ENCODE measurements at places on chromosomes 4 and X.

GRCh38 chrX:153444333-153445011 is 1.4 kb downstream of the TREX2 start:
- DNase-seq = no peak

DNA sequence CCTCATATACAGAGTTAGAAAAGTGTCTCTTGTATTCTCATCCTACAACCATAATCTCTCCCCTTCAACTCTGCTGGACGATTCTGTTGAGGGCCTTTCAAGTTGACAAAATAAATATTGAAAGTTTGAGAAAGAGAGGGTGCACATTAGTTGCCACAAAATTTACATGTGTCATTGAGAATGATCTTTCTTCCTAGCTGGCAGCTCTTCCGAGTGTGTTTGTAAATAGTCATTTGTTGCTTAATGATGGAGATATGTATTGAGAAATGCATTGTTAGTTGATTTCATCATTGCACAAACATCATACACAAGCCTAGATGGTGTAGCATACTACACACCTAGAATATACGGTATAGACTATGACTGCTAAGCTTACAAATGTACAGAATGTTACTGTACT is 632.8 kb upstream of the AMOT start:
- DNase-seq = no peak

- no peak for DNase-seq
Observed at GRCh38 chr4:108941904-108942430, 179.1 kb upstream of the ETNPPL start.

DNA sequence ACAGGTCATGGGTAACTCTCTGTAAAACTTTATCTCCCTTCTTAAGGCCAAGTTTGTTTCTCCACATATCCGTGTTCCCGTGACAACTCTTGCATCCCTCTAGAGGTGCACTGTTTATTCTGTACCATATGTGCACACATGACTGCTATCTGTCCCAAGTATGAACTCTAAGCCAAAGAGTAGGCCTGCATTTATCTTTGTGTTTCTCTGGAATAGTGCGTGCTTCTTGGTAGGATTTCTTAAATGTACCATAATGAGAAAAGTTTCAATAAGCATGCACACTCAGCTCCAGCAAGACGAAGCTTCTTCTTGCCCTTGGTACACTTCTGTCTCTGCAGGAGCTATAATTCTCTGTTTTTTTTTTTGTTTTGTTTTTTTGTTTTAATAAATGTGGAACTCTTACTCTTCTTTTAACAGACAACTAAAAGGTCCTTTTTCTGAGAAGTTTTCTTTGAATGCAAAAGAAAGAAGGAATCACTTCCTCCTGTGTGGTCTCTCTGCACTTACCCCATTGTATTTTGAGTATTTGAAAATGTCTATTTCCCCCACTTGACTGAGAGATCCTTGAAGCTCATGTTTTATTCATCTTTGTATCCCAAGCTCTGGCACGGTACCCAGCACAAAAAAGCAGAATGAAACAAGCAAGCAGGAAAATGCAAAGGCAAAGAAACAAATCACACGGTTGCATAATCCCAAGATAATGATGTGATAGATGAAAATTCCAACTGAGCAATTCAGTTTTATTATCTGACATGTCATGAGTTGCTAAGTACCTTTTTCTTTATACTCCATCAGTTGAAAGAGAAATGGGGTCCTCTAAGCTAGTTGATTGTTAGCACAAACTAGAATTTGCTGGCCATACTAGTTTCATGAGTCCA is 521.9 kb upstream of the BOD1L1 start:
- no peak for DNase-seq

- peak; percentile 40 for DNase-seq
Observed at GRCh38 chr4:123599061-123599919, 202.7 kb downstream of the SPRY1 start.

DNA sequence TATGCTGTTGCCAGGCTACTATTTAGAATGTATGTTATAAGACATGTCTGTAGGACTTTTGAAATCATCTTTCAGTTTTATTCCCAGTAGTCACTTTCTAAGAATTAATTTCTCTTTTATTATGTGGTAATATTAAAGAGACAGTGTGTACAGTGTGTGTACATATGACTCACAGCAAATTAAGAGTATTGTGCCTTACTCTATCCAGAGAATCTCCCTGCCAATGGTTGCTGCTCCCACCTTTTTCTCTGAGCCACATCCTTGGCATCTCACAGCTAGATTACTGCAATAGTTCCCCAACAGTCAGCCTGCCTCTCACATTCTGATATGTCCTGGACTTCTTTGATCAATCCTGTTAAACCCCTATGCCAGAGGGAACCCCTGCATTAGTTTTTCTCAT is 114.5 kb downstream of the ANXA5 start:
- no peak for DNase-seq

GRCh38 chr4:184647266-184648053 is 1.8 kb downstream of the CASP3 start:
- DNase-seq = no peak

All from hematopoietic multipotent progenitor cell treated with erythropoietin and hydrocortisone succinate and interleukin-3 and kit ligand, for 8 days (in vitro differentiated cells).